ENCODE measurements at places on chromosomes 16 and 17. TPM values are rescaled to one million over a fixed set of nuclear protein-coding genes. Genes with fewer than 3 reads are reported as not detected.

DNA sequence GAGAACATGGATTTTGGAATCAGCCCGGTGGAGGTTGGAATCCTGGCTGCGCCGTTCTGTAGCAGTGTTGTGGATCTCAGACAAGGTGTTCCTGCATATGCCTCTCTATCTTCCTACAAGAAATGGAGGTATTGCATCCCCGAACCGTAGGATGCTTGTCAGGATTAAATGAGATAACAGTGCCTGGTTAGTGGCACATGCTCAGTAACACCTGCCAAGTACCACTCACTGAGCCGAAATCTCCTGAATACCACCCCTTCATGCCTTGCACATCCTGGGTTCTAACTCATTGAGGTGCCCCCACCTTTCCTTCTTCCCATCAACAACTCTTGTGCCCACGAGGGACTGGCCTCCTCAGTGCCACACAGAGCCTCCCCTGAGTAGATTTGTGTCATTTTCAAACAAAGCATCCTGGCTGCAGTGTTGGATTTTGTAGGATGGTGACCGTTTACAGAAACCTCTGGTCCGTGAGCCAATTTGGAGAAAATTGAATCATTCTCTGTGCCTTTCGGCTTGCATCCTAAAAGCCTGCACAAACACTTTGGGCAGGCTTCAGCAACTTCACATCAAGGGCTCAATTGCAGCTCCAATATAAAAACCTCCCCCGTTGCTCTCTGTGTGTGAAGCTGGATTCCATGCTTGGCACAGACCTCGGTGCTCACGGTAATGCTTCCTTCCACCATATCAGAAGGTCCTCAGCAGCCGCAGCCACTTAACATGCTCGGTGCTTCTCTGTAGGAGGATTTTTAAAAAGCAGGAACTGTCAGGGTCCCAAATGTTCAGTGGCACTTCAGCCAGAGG is 84.2 kb downstream of the WWOX start:
- no peak overlapping the region for H3K4me3 ChIP-seq
- no peaks in the 10 kb centered on the region for H3K36me3 ChIP-seq
- H3K4me1 ChIP-seq: peaks cover 11% of the 10 kb centered on the region
- no peak overlapping the region for H3K27ac ChIP-seq

- H3K36me3 ChIP-seq: peaks cover 4% of the 10 kb centered on the region
- no peak overlapping the region for H3K27ac ChIP-seq
- no peaks in the 10 kb centered on the region for H3K27me3 ChIP-seq
- H3K4me3 ChIP-seq: no peak overlapping the region
- DNase-seq: no peak
Observed at GRCh38 chr17:81556863-81557262, 4.7 kb upstream of the FAAP100 start.

CEP295NL gene
- total RNA-seq: 3.8 TPM

DNA sequence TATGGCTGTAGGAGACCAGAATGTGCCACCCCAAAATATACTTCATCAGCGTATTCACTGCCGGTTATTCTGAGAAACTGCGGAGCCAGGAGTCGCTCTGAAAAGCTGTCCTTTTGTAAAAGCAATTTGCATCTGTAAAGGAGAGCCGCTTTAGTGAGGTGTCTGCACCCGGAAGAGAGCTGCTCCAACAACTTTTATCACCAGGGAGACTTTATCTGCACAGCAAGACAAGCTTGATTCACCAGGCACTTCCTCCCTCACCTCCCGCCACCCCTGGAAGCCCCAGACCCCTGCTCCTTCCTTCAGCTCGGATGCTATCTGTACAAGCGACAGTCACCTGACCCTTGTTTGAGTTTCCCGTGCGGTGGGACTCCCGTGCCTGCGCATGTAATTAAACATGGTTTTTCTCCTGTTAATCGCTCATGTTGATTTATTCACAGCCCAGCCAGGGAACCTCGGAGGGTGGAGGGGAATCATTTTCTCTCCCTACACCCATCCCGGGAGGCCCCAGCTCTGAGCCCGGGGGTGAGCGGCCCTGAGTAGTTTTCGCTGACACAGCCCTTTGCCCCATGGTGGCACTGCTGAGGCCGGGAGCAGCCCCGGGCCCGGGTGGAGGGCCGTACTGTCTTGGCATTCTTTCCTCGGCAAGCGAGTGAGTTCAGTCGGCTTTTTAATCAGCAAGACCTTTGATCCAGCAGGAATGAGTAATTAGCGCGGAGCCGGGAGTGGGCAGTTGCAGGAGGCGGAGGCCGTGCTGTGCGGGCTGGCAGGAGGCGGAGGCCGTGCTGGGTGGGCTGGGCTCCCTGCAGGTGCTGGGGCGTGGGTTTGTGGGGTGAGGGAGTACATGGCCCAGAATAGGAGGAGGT is 222.7 kb upstream of the CIBAR2 start:
- H3K4me3 ChIP-seq: peak overlapping the region; percentile 78
- H3K4me1 ChIP-seq: peaks cover 51% of the 10 kb centered on the region
- H3K36me3 ChIP-seq: no peaks in the 10 kb centered on the region
- no peaks in the 10 kb centered on the region for H3K27me3 ChIP-seq
- DNase-seq: no peak
- H3K27ac ChIP-seq: peak overlapping the region; percentile 84

- peak overlapping the region; percentile 5 for H3K4me3 ChIP-seq
- peak overlapping the region; percentile 7 for H3K27ac ChIP-seq
- no peaks in the 10 kb centered on the region for H3K36me3 ChIP-seq
- peaks cover 17% of the 10 kb centered on the region for H3K4me1 ChIP-seq
- H3K27me3 ChIP-seq: peaks cover 51% of the 10 kb centered on the region
Observed at GRCh38 chr17:38667099-38667786, 7.5 kb downstream of the EPOP start.

GRCh38 chr16:27920391-27920891 is 143.1 kb downstream of the GSG1L start:
- peak overlapping the region; percentile 60 for H3K27ac ChIP-seq
- peaks cover 7% of the 10 kb centered on the region for H3K4me1 ChIP-seq
- H3K4me3 ChIP-seq: no peak overlapping the region

OR2C1 gene
- 0.22 TPM for total RNA-seq

KCNJ16 gene
- total RNA-seq: 13.5 TPM

ADAD2 gene
- not detected for total RNA-seq

YWHAE gene
- total RNA-seq: 773 TPM

DNA sequence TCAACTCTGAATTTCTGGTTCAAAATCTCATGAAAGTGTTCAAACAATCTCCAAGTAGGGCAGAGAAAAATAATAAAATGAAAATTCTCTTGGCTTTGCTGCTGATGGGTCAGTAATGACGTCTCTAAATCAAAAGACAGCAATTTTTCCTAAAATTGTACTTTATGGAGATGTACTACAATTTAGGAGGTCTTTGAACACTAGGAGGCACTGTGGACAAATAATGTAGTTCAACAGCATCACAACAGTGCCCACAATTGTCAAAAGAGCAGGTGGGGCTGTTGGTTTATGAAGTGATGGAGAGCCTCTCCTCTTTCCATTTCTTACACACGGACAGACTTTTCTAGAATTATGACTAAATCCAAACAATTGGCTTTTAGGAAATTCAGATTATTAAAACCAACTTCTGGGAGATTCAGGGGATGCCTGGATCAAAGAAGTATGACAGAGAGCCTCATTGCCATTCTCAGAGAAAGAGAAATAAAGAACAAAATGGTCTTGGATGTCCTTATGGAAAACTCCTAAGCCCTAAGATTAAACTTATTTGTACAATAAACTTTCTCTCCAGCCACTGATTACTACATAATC is 23.8 kb downstream of the EZH1 start:
- DNase-seq: no peak
- no peaks in the 10 kb centered on the region for H3K27me3 ChIP-seq
- no peaks in the 10 kb centered on the region for H3K4me1 ChIP-seq
- H3K27ac ChIP-seq: no peak overlapping the region

DNA sequence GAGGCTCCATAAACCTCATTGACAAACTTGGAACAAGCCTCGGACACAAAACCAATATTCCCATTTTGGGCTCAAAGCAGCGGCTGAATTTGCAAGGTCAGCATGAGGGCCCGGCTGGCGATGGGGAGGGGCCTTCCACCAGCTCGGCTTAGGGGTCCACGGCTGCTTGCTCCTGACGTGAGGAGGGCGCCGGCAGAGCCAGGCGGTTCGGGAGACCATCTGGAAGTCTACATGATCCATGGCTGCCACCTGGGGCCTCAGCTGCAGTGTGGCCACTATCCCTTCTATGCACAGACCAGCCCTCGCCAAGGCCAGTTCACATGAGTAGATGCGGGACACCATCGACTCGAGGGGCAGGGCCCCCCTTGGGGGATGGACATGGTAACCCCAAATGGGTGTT is 39.1 kb downstream of the NDEL1 start:
- no peaks in the 10 kb centered on the region for H3K4me1 ChIP-seq
- peak overlapping the region; percentile 68 for H3K27ac ChIP-seq
- peaks cover 35% of the 10 kb centered on the region for H3K36me3 ChIP-seq
- H3K4me3 ChIP-seq: no peak overlapping the region
- DNase-seq: no peak

GRCh38 chr17:64130559-64131001 is 636 bp upstream of the ERN1 start:
- H3K36me3 ChIP-seq: no peaks in the 10 kb centered on the region
- DNase-seq: no peak
- peaks cover 16% of the 10 kb centered on the region for H3K27me3 ChIP-seq
- peaks cover 23% of the 10 kb centered on the region for H3K4me1 ChIP-seq

DNA sequence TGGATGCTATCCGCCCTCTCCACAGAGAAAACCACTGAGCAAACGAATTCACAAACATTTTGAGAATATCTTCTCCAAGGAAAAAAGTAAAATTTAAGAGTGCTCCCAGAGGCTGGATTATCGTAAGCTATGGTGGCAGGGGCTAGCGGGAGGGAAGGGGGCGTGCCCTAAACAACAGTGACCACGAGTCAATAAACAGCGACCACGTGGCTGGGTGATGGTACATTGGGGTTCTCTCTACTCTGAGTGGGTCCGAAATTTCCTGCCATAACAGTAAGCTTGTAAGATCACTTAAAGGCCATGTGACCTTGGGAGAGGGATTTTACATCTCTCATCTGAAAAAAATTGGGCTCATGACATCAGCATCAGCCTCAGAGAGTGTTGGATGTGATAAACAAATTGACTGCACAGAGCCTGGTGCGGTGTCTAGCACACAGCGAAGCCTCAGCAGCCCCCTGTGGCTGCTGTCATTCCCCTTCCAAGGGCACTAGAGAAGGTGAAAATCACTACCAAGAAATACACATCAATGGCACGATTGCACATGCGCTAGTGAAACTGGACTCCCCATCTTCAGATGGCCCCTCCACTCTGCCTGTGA is 213.2 kb downstream of the XYLT1 start:
- no peak for DNase-seq
- no peaks in the 10 kb centered on the region for H3K27me3 ChIP-seq
- H3K36me3 ChIP-seq: no peaks in the 10 kb centered on the region
- no peak overlapping the region for H3K4me3 ChIP-seq
- no peak overlapping the region for H3K27ac ChIP-seq
- peaks cover 4% of the 10 kb centered on the region for H3K4me1 ChIP-seq

DNA sequence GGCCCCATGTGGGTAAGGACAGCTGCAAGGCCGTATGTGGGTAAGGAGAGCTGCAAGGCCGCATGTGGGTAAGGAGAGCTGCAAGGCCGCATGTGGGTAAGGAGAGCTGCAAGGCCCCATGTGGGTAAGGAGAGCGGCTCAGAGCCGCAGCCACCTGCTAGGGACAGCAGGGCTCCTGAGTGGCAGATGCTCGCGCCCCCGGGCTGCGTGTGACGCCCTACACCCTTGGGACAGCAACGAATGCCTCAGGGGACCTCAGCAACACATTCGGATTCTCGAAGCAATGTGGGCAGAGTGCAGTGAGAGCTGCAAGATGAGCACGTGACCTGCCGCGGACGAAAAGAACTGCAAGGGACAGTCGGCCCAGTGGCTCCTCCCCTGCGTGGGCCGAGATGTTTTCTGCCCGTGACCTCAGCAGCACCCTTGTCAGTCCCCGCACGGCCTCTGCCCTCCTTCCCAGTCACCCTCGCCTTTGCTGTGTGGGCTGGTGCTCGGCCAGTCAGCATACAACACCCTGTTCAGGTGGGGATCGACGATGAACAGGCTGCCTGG is 9.6 kb upstream of the SLC38A8 start:
- no peak overlapping the region for H3K27ac ChIP-seq
- DNase-seq: no peak
- H3K4me3 ChIP-seq: no peak overlapping the region
- H3K4me1 ChIP-seq: no peaks in the 10 kb centered on the region

ERN1 gene
- total RNA-seq: 13.9 TPM

GRCh38 chr16:23388786-23389185 is 64.2 kb downstream of the COG7 start:
- peaks cover 12% of the 10 kb centered on the region for H3K36me3 ChIP-seq
- H3K4me3 ChIP-seq: no peak overlapping the region
- H3K4me1 ChIP-seq: no peaks in the 10 kb centered on the region
- H3K27ac ChIP-seq: no peak overlapping the region

GRCh38 chr16:2331931-2332267 is 8.6 kb downstream of the ABCA3 start:
- no peaks in the 10 kb centered on the region for H3K4me1 ChIP-seq
- DNase-seq: no peak
- no peaks in the 10 kb centered on the region for H3K36me3 ChIP-seq
- H3K27ac ChIP-seq: no peak overlapping the region
- H3K4me3 ChIP-seq: no peak overlapping the region

- no peaks in the 10 kb centered on the region for H3K36me3 ChIP-seq
- H3K27ac ChIP-seq: no peak overlapping the region
- no peak for DNase-seq
- H3K4me1 ChIP-seq: peaks cover 16% of the 10 kb centered on the region
- no peak overlapping the region for H3K4me3 ChIP-seq
- H3K27me3 ChIP-seq: peaks cover 13% of the 10 kb centered on the region
Observed at GRCh38 chr16:73285436-73286201, 237.7 kb upstream of the ZFHX3 start.

- H3K4me3 ChIP-seq: no peak overlapping the region
- peaks cover 23% of the 10 kb centered on the region for H3K27me3 ChIP-seq
- no peaks in the 10 kb centered on the region for H3K36me3 ChIP-seq
- no peaks in the 10 kb centered on the region for H3K4me1 ChIP-seq
Observed at GRCh38 chr16:88359008-88359407, 23.8 kb upstream of the ZNF469 start.

WFIKKN2 gene
- total RNA-seq: 1.7 TPM

GLIS2 gene
- total RNA-seq: 13.1 TPM

SDK2 gene
- 4.6 TPM for total RNA-seq

RAB11FIP4 gene
- total RNA-seq: 44.7 TPM

ACSM3 gene
- 22.6 TPM for total RNA-seq

GRCh38 chr17:3826191-3826590 is 19.9 kb downstream of the NCBP3 start:
- no peak overlapping the region for H3K27ac ChIP-seq
- peaks cover 27% of the 10 kb centered on the region for H3K36me3 ChIP-seq
- H3K27me3 ChIP-seq: no peaks in the 10 kb centered on the region
- no peaks in the 10 kb centered on the region for H3K4me1 ChIP-seq
- DNase-seq: no peak
- no peak overlapping the region for H3K4me3 ChIP-seq

GRCh38 chr16:15498427-15499175 is 64.2 kb downstream of the BMERB1 start:
- peaks cover 5% of the 10 kb centered on the region for H3K36me3 ChIP-seq
- peaks cover 30% of the 10 kb centered on the region for H3K27me3 ChIP-seq
- H3K27ac ChIP-seq: no peak overlapping the region
- H3K4me1 ChIP-seq: peaks cover 12% of the 10 kb centered on the region
- DNase-seq: no peak

GRCh38 chr17:17682737-17683680 is 1.8 kb downstream of the RAI1 start:
- DNase-seq: no peak
- peaks cover 3% of the 10 kb centered on the region for H3K27me3 ChIP-seq
- peak overlapping the region; percentile 98 for H3K4me3 ChIP-seq
- peak overlapping the region; percentile 97 for H3K27ac ChIP-seq

ACAP1 gene
- total RNA-seq: 3.2 TPM

GRCh38 chr17:15091825-15092224 is 173.3 kb downstream of the PMP22 start:
- peaks cover 3% of the 10 kb centered on the region for H3K27me3 ChIP-seq
- H3K27ac ChIP-seq: no peak overlapping the region
- H3K36me3 ChIP-seq: no peaks in the 10 kb centered on the region
- no peak for DNase-seq
